ENCODE measurements at places on chromosomes 5 and 9.

- no peak for DNase-seq
Measured at GRCh38 chr5:127804886-127805426, 101.8 kb downstream of the CCDC192 start.

GRCh38 chr5:169837686-169838085 lies 142.6 kb downstream of the INSYN2B start:
- DNase-seq = no peak

- no peak for DNase-seq
Measured at GRCh38 chr9:116237456-116237855, 83.9 kb downstream of the PAPPA start.

GRCh38 chr9:4167079-4167671 lies 132.7 kb downstream of the GLIS3 start:
- DNase-seq = no peak

- DNase-seq = no peak
Measured at GRCh38 chr9:76077537-76077936, 187.1 kb downstream of the PCSK5 start.

DNA sequence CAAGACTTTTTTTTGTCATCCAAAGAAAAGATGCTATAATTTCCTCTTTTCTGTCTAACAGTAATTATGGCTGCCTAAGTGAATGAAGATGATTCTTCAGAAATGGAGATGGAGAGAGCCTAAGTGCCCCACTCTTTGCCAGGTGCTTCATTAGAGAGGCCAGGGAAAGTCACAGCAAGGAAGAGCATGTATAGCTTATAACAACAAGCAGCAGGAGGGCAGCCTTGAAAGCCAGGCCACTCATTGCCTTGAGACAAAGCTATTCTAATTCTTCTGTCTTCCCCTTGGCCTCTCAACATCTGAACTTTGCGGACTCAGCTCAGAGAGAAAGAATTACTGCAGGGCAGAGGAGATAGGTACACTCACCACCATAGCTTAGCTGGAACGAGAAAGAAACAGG lies 112.0 kb upstream of the ZNF366 start:
- DNase-seq = no peak

GRCh38 chr9:128390150-128390812 lies 19.1 kb downstream of the URM1 start:
- no peak for DNase-seq

DNA sequence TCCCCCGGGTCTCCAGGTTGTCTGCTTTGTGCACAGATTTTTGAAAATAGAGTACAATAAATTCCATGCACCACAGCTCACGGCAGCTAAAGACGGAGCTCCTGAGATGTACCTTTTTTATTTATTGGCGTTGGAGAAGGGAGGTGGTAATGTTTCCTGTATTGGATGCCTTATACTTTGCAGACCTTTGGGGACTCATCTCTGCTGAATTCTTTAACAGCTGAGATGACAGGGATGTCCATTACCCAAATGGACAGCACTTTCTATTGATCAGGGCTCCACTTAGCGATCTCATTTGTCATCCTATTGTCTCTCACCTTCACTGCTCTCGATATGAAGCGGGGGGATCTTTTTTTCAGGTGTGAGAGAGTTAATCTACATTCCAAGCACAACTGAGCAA lies 137.8 kb downstream of the EFNA5 start:
- no peak for DNase-seq

DNA sequence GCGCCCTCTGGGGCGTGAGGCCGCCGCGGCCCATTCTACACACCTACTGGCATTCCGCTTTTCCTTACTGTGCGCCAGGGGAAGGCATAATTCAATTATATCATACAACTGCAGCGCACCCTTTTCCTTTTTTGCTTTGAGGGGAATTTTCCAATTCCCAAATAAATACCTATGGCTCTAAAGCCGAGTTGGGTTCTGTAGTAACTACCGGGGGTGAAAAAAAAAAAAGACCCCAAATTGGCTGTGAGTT lies 34.1 kb upstream of the NFIB start:
- no peak for DNase-seq

GRCh38 chr5:36575361-36575781 lies 31.0 kb upstream of the SLC1A3 start:
- DNase-seq = no peak

DNA sequence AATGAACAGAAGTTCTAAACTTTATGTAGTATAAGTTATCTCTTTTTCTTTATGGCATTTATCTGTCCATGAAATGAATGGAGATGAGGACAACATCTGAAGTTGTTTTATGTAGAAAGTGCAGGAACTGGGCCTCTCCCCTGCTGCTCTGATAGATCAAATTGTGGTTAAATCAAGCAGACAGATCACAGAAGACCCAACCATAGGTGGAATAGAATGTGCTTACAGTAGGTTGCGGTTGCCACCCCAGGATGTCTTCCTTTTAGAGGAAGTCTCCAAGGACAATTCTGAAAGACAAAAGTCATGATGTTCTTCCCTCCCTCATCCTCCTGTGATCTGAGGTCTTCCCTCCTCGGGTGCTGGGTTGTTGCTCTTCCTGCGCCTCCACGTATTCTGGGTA lies 12.9 kb downstream of the RASGRF2 start:
- DNase-seq = no peak

- no peak for DNase-seq
Measured at GRCh38 chr5:82278711-82279370, 687 bp upstream of the RPS23 start.

DNA sequence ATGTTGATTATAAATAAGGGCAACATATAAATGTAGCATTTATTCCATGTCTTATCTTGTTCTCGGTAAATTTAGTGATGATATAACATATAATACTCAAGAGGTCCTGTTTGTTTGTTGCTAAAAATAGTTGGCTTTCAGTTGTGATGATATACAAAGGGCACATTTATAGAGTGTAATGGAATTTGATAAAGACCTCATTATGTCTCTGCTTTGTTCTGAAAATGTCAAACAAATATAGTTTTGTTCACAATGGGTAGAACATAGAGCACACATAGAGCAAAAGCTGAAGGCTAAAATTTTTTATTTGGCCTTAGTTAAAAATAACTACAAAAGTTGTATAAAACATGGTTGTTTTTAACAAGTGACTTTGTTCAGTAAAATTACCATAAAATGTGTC lies 477.1 kb upstream of the SMC2 start:
- DNase-seq = no peak

DNA sequence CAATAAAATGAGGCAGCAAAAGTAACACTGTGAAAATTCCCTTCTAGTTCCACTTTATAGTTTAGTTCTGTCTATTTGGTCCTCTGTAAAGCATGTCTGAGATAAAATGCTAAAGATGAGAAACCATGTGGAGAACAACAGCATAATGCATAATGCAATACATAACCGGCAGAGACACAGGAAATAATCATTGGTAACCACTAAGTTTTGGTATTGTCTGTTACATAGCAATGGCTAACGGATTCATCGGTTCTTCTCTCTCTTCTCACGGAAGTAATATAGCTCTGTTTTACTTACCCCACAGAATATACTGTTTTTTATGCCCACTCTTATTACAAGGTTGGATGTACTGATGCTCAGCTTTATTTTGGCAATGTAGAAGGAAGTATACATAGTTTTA lies 158.9 kb downstream of the FAM174A start:
- no peak for DNase-seq

GRCh38 chr9:6007770-6008168 lies 7.7 kb downstream of the RANBP6 start:
- DNase-seq = peak; percentile 75

DNA sequence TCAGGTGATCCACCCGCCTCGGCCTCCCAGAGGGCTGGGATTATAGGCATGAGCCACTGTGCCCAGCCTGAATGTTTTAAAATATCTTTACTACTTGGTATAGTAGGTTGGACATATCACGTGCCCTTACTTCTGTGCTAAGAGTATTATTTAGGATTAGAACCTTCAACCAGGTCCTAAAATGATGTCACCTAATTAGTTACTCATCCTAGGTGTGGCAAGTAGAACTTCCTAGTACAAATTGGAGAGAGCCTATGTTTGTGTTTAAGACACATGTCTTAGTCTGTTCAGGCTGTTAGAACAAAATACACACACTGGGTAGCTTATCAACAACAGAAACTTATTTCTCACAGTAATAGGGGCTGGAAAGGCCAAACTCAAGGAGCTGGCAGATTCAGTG lies 51.5 kb downstream of the ZFAND5 start:
- no peak for DNase-seq

GRCh38 chr9:98074115-98074990 lies 17.8 kb downstream of the NANS start:
- DNase-seq = peak; percentile 24

DNA sequence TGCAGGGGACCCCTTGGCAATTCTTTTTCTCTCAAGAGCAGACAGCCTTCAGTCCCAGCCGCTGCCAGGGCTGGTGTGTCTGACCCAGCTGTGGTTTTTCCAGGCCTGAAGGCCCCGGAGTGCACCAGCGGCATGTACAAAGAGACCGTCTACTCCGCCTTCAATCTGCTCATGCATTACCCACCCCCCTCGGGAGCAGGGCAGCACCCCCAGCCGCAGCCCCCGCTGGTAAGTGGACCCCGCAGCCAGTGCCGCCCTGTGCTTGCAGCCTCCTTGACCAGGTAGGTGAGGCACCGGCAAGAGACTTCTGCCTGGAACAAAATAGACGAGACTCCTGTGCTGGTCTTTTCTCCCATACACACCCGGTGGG lies 1.3 kb downstream of the TCF7 start:
- no peak for DNase-seq

GRCh38 chr5:148791696-148792095 lies 34.7 kb upstream of the ADRB2 start:
- DNase-seq = no peak

- no peak for DNase-seq
Measured at GRCh38 chr5:143435210-143435657, 31.7 kb upstream of the NR3C1 start.

All from activated CD4-positive, CD25-positive, alpha-beta regulatory T cell (primary cell).